Choroid plexus epithelial cell (primary cell): ENCODE measurements at places on chromosomes 4 and X.
A peak's percentile ranks its signal among the peaks of the same experiment; 100 is the strongest.

DNA sequence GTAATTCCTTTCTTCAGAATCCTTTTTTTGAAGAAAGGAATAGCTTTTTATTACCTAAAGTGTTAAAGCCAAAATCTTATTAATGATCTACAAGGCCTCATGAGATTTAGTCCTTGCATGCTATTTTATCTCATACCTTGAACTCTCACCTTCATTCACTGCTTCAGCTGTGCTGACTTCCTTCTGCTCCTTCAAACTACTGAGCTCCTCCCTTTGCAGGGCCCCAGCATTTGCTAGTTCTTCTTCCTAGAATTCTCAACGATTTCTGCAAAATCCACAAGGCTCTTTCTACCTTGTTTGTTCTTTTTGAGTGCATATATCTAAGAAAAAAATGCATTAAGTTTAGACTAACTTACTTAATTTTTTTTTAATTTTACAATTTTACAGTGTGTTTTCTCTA is 619.5 kb downstream of the EPHA5 start:
- no peak for DNase-seq

- DNase-seq: no peak
Observed at GRCh38 chr4:6119507-6120020, 80.8 kb downstream of the JAKMIP1 start.

DNA sequence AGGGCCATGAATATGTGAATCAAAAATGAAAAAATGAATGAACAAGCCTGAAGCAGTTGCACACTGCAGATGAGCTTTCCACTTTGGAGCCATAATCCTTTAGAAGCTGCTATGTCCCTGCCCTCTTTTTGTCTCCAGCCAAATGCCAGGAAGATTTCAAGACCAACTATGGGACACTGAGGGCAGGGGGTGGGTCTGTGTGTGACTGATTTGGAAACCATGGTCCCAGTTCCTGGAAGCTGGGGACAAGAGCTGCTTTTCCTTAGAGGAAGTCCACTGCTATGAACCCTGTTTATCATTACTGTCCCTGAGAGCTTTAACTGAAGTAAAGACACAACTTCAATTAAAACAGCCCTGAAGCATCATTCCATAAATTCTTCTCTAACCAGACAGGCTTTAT is 153.9 kb upstream of the GPC4 start:
- DNase-seq: no peak

GRCh38 chr4:139574641-139575040 is 18.6 kb upstream of the SETD7 start:
- DNase-seq: no peak

DNA sequence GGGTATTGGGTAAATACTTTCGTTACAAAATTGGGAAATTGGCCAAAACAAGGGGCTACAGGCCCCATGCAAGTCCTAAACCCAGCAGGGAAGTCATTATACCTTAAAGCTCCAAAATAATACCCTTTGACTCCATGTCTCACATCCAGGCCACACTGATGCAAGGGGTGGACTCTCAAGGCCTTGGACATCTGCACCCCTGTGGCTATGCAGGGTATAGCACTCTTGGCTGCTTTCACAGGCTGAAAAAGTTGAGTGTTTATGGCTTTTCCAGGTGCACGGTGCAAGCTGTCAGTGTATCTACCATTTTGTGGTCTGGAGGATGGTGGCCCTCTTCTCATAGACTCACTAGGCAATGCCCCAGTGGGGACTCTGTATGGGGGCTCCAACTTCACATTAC is 326.5 kb downstream of the TEX13C start:
- no peak for DNase-seq

DNA sequence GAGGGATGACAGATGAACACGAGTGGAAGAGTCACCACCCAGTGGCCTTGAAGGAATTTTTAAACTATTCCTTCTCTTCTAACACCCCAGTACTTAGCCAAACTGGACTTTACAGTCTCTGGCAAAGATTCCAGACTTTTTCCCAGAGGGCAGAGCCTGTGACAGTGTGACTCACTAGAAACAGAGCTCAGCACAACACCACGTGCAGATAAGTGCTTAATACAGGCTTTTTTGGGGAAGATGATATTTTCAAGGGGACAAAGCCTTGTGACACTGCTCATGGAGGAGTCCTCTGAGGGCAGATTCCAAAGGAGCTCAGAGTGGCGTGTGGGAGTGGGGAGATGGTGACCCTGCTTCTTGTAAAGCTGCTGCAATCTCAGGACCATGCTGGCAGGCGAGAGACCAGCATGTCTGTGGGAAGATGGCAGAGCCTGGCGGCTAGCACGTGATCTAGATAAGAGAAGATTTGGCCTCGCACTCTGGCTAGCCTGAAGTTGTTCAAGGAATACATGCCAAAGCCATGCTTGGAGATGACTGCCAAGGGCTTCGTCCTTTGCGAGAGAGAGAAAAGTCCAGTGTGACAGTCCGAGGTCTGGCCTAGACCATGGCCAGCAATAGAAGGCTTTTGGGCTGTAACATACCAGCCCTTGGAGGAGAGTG is 2.4 kb downstream of the RAB33A start:
- DNase-seq: peak; percentile 55

- DNase-seq: peak; percentile 98
Observed at GRCh38 chr4:181796502-181796901, 446.7 kb upstream of the TENM3 start.

DNA sequence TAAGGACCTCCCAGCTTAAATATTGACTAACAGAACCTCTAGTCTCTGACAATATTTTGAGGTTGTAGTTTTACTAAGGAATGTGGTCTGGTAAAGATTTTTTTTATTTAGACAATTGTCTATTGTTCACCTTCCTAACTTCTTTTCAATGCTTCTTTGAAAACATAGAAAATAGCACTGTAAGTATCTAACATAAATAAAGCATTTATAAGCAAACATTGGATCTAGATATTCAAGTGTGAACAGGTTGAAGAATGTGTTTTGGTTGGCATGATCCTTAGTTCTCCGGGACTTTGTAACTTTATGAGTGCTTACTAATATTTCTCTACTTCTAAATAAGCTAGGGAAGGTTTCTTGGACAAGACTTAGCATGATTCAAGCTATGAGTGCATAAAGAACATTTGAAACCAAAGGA is 285.4 kb upstream of the ARSJ start:
- DNase-seq: no peak
